GM12878 (cell line): ENCODE measurements at places on chromosomes 1 and 21. TPM values are rescaled to one million over a fixed set of nuclear protein-coding genes. Genes with fewer than 3 reads are reported as not detected.

Gene SLC6A17
- not detected in 2 replicates for polyA plus RNA-seq

Gene DNAH14
- polyA plus RNA-seq: 7.6 and 7.9 TPM in 2 replicates

DNA sequence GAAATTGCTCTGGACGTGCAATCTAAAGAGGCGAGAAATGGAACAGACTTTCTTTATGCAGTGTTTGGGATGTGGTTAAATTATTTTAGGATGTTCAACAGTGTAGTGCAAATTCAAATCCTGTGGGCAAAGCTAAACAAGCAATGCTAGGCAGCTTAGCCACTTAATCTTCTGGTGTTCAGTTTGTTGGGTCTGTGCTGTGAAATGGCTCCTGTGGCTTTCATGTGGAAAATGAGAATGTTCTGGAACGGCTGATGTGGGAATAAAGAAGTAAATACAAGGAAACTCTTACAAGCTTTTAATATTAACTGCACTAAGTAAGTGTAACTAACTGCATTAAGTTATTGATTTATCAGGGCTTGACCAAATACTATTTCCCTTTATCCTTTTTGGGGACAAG lies 766.6 kb downstream of the ADGRL2 start:
- no peaks in the 10 kb centered on the region for H3K36me3 ChIP-seq
- no peak for DNase-seq
- no peaks in the 10 kb centered on the region for H3K27me3 ChIP-seq
- H3K4me3 ChIP-seq: no peak overlapping the region
- H3K27ac ChIP-seq: no peak overlapping the region
- H3K4me1 ChIP-seq: no peaks in the 10 kb centered on the region

DNA sequence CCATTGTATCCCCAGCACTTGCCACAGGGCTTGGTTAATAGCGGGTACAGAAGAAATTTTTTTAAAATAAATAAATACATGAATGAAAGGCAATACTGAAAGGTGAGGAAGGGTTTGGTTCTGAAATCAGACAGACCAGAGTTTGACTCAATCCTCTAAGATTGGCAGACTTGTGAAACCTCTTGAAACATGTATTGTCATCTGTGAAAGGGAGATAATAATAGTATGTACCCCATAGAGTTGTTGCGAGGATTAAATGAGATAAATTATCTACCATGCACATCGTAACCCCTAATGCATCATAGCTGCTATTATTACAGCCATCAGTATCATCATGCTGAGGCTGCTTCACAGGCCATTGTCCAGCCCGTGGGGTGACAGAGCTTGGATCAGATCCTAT lies 41.4 kb downstream of the S1PR1 start:
- H3K4me1 ChIP-seq: no peaks in the 10 kb centered on the region
- no peaks in the 10 kb centered on the region for H3K36me3 ChIP-seq
- no peak overlapping the region for H3K27ac ChIP-seq
- no peak for DNase-seq
- no peak overlapping the region for H3K4me3 ChIP-seq
- no peaks in the 10 kb centered on the region; the same call in 1 of the 2 replicates for H3K27me3 ChIP-seq

DNA sequence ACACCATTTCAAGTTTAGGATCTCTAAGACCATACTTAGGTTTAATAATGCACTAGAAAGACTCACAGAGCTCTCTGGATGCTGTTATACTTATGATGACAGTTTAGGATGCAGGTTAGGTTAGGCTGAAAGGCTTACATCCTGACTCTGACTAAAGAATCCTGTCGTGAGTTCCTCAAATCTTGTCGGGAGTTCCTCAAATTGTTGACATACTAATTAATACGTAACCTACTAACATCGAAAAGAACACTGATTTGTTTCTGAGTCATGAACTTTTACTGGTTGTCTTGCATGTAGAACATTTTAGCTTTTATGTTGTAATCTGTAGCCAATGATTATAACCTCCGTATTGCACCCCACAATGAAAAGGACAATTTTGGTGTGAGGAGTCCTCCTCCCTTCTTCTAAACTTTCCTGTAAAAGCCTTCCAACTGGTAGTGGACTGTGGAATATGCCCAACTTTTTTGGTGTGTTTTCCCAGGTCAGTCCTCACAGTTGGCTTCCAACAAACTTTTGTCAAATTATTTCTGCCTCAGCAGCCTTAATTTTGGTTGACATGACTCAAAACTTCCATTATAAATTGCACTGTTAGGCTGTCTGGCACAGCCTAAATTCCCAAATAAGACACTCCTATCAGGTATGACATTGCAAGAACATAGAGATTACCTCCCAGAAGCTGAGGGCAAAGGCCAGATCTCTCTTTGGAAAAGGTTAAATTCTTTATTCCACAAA lies 107.9 kb upstream of the PALMD start:
- no peaks in the 10 kb centered on the region for H3K36me3 ChIP-seq
- H3K4me3 ChIP-seq: no peak overlapping the region
- H3K4me1 ChIP-seq: no peaks in the 10 kb centered on the region
- H3K27ac ChIP-seq: no peak overlapping the region
